ENCODE measurements at places on chromosomes 3 and 15. TPM values are rescaled to one million over a fixed set of nuclear protein-coding genes. Genes with fewer than 3 reads are reported as not detected.

DNA sequence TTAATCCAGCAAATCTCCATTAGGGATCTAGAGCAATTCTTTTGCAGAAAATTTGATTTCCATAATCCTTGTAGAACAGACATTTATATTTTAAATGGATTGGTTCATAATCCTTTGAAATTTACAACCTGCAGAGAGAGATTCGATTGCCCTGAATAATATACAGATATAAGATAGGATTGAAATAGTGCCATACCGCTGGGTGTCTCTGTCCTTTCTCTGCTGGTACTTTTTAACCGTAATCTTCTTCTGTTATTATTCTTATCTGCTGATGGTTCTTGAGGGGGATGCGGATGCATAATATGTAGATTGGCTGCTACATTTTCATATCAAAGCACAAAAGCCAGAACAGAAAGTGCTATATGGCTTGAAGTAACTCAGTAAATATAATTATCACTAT, 182.2 kb downstream of the CFAP20DC start:
- DNase-seq = no peak

- DNase-seq = no peak
Observed at GRCh38 chr3:6867269-6867668, 6.4 kb downstream of the GRM7 start.

DNA sequence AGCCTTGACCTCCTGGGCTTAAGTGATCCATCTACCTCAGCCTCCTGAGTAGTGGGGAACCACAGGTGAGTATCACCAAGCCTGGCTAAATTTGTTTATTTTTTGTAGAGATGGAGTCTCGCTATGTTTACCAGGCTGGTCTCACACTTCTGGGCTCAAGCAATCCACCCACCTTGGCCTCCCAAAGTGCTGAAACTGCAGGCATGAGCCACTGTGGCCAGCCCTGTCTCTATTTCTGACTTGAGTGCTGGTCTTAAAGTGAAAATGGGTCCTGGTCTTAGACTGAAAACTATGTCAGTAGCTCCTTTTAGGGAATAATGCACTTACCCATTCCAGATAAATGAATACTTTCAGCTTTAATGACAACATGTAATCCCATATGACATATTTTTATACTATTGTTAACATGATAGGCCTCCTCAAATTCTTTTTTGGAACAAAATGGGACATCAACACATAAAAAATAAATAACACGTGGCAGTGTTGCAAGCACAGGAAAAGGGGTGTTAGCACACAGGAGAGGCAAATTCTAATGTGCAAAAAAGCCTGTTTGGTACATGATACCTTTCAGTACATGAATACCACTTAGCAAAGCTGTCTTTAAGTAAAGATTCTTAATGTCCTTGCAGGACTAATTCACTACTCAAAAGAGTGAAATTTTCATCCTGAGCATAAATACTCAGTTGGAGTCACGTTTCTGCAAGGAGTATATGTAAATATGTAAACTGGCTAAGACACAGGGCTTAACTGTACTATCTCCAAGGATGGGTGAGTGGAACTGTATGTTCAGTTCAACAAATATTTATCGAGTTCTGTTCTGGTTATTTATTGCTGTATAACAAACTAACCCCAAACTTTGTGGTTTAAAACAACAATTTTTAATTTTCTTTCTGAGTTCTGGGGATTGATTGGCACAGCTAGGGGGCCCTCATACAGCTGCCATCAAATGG, 194.7 kb downstream of the NR1D2 start:
- DNase-seq = no peak

GRCh38 chr15:95603802-95604201, 726.7 kb upstream of the NR2F2 start:
- DNase-seq = no peak

DNA sequence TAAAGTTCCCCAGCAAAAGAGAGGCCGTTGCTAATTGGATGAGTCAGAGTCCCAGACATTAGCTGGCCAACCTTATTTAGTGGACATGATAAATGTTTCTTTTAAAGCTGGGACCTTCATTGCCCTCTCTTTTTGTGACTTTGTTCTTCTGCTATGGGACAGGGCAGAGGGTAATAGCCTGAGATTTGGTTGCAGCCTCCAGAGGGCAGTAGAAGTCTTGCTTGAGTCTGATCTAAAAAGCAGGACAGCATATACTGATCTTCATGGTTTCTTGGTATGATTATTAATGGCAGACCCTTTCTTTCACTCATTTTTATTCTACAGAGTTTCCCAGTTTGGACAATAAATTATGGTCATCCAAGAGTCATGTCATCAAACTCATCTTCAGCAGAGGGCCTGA, 25.1 kb upstream of the ZKSCAN7 start:
- no peak for DNase-seq

DNA sequence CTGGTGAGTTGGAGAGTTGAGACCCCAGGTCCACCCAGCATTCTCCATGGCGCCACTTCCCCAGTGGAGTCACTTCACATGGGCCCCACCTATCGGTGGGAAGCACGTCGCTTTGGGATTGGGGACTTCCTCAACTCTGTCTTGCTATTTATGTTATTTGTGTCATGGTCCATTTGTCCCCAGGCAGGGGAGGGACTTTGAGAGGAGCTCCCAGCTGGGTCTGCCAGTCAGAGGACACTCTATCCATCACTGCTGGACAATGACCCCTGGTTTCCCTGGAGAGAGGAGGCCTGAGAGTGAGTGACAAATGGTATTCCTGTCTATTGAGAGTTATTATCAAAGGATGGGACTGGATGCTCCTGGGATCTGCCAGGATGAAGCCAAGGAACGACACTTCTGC, 127.6 kb downstream of the RAB11A start:
- no peak for DNase-seq

- DNase-seq = no peak
Observed at GRCh38 chr3:114450008-114450596, 156.3 kb downstream of the TIGIT start.

DNA sequence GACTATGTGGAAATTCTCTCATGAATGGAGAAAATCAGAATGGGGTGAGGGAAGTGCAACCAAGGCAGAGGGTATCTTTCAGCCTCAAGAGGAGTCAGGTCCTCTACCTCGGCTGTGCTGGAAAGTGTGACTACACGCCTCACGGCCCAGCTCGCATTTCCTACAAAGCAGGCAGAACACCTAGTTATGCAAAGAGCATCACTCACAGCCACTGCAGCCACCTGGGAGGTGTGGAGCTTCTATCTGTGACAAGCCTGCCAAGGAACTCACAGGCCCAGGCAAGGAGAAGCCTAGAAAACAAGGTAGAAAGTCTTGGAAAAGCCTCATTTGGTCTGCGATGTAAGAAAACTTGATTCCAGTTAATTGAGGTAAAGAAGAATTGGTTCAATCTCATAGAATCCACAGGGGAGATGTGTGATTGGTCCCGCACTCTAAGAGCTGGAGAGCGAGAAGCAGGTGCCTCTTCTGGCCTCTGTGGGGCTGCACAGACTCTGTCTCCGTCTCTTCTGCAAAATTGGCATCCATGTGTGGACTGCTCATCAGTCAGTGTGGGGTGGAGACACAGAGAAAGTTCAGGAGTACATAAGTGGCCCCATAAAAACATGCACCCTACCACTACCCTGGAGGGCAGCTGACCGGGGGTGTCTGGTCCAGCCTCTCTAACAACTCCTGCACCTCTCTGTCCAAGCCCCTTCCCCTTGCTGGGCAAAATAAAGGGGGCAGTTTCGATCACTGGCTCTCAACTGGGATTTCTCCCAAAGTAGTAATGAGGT, 76.8 kb downstream of the TAMM41 start:
- DNase-seq = no peak

DNA sequence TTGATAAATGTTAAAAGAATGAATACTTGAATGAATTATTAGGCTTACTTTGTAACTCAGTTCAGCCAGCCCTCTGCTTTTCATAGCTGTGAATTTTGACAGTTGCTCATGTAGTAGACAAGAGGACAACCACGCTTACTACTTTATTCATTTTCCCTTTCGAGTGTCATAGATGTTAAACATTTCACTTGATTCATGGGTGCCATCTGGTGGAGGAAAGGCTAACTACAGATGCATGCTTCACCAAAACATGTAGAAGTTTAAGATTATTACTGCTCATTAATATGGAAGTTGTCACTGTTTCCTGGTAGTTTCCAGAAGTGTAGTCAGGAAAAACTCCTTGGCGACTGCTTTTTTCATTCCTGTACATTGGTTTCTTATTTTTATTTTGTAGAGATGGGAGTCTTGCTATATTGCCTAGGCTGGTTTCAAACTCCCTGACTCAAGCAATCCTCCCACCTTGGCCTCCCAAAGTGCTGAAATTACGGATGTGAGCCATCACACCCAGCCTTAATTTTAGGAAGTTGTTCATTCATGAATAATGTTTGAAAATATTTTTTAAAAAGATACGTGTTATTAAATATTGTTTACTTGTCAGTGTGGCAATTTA, 163.2 kb downstream of the B3GALNT1 start:
- DNase-seq = peak; percentile 16

DNA sequence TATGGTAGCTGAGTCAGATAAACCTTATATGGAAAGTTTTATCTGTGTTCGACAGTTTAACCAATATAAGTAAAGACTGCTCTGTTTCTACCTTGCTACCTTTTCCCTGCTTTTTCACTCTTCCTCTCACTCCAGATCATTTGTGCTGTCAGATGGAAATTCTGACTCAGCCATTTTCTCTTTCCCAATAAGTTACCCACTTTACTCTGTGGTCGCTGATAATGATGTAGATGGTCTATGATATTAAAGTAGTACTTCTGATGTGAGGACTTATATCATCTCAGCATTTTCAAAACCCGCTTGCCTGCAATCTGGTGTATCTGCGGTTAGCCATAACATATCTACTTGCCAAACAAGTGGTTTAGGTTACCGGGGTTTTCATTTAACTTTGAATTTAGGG, 15.0 kb upstream of the UTS2B start:
- DNase-seq = no peak

DNA sequence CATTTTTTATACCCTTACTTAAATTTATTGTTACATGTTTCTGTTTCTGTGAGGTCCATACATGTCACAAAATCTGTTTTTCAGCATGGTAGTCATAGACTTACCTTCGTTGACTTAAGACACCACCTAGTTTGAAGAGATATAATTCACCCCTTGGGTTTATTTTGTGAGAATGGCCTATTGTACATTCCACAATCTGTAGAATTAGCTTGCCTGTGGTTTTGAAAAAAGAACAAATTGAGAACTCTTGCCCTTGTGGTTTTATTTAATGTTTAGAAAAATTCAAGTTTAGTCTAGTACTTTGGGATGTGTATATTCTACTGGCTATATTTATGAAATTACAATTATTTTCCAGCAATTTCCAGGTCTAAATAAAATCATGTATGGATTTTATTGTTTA, 31.6 kb downstream of the FILIP1L start:
- no peak for DNase-seq

DNA sequence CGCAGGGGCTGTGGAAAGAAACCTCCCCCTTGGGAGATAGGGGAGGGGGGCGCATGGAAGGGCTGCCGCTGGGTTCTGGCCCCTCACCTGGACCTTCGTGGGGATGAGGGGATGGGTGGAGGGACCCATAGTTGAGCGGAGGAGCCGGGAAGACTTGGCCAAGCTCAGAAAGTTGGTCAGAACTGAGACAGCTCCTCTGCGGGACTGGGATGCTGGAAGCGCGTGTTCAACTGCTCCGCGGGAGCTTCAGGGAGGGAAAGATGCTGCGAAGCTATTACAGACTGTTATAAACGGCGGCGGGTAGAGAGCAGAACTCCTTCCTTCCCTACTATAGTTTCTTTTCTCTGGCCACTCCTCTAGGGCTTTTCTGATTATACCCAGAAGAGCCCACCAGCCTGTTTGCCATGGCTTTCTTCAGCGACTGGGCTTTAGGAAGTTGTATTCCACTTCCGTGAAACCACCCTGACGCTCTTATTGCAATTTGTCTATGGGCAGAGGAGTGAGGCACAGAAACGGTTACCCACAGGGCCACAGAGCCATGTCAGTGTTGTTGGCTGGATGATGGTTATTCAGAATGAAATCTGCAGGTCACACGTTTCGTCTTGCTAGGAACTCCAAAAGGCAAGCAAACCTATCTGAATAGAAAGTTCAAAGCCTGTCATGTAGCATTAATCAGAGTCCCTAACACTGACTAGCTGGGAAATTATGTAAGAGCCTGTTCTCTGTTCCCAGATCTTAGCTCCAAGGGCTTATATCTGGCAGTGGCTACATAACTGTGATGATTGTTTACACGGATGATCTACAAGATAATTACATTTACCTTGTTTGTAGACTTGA, 1.1 kb downstream of the SYNPR start:
- no peak for DNase-seq

GRCh38 chr15:69976366-69976994, 121.2 kb downstream of the TLE3 start:
- no peak for DNase-seq

GP9 gene
- not detected for total RNA-seq

IGSF11 gene
- total RNA-seq = not detected

ISLR2 gene
- 1.2 TPM for total RNA-seq

LSAMP gene
- total RNA-seq = 12.2 TPM

GABRA5 gene
- not detected for total RNA-seq

Data from kidney epithelial cell (primary cell).